Activated T-cell treated with anti-CD3 and anti-CD28 coated beads, Interleukin-2, amount 50 U/mL, for 48 hours (primary cell): ENCODE measurements at places on chromosomes 2 and 18.

DNA sequence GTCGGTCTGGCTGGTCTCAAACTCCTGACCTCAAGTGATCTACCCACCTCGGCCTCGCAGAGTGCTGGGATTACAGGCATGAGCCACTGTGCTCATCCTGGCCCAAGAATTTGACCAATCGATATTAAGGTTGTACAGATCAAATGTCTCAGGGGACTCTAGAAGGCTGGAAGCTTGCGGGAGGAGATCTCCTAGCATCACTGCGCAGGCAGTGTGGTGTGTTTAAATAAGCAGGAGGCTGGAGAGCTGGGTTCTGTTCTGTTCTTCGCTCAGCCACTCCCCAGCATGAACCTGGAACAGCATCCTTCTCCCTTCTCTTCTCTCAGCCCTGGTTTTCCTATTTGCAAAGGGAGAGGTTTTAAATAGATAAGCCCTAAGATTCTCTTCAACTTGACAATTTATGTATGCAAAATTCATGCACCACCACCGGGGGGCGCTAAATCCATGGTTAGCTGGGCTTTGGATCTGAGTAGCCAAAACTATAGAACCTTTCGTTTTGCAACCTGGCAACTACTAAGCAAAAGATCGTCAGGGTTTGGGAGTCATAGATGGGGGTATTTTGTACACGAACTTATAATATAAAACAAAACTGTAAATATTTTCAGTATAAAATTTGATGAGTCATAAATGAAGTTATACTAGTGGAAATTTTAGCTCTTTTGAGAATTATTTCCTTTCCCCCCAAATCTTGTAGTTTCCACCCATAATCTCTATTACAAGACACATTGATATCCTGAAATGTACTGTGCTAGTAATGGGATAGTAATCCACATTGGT lies 60.6 kb downstream of the SLC16A14 start:
- DNase-seq: peak; percentile 87

DNA sequence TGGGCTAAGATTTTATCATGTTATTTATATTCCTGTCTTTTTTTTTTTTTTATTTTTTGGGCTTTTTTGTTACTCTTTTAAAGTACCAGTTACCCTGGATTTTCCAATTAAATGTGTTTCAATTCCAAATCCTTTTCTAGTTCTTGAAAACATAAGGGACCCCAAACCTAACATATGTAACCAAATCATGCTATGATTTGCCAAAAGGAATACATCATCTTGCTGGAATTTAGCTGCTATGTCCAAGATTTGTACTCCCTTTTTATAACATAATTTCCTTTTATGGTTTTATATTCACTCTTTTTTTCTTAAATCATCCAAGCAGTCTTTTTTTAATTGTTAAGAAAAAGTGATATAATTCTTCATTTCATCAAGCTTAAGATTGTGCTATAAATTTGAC lies 60.9 kb upstream of the DSEL start:
- no peak for DNase-seq

DNA sequence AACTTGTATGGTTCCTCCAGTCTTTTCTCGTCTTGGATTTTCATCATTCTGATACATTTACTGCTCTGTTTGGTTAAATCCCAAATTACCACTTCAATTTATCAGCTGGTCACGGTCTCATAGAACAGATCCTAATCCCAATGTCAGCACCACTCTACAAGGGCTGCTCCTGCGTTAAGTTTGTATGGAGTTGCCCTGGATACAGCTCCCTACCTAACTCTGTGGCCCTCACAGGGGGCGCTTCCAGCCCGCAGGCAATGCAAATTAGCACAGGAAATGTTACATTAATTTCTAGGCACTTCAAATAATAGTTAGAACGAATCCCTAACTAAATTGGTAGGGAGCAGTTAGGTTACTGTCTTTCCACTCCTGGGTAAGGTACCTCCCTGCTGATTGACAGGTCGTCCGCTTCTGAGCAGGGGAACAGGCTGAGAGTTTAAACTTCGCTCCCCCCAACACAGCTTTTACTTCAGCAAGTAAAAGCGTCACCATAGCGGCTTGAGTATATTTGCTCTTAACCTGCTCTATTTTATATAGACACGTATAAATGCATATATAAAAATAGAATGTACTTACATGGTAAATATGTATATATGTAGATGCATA lies 238.5 kb upstream of the FANCL start:
- DNase-seq: no peak

- no peak for DNase-seq
These were observed 8.2 kb downstream of the ERBB4 start for GRCh38 chr2:212530373-212530772.

DNA sequence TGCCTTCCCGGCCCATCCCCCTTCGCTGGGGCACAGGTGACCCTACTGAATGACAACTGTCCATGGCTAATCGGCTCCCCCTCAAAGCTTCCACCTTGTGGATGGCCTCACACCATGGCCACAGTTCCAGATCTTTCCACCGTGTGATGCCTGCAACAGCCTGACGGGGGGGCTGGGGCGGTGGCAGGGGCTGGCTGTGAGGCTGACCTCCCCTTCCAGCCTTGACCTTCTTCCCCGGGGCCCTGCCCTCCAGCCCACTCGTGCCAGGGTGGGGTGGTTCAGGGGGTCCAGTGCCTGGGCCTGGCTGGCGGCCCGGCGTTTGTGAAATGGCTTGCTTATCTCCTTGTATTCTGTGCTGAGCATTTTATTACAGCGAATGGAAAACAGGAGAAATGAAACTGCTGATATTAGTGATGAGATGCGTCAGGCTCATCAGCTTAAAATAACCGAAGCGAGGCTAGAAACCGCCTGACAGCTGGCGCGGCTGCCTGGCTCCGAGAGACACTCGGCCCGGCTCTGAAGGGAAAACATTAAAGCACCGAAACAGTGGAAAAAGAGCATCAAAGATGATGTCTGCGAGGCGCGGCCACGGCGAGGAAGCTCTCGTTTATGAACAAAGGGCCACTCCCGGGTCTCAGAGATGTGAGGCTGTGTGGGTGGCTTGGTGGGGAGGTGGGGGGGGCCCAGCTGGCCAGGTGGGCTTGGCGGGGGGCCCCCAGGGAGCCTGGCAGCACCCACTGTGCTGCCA lies 916 bp upstream of the PDCD1 start:
- peak; percentile 81 for DNase-seq

GRCh38 chr2:108378851-108379250 lies 1.1 kb downstream of the SULT1C4 start:
- no peak for DNase-seq

GRCh38 chr2:101794141-101794540 lies 96.6 kb downstream of the MAP4K4 start:
- DNase-seq: no peak

- no peak for DNase-seq
These were observed 242.0 kb downstream of the HAUS1 start for GRCh38 chr18:46346213-46346612.

DNA sequence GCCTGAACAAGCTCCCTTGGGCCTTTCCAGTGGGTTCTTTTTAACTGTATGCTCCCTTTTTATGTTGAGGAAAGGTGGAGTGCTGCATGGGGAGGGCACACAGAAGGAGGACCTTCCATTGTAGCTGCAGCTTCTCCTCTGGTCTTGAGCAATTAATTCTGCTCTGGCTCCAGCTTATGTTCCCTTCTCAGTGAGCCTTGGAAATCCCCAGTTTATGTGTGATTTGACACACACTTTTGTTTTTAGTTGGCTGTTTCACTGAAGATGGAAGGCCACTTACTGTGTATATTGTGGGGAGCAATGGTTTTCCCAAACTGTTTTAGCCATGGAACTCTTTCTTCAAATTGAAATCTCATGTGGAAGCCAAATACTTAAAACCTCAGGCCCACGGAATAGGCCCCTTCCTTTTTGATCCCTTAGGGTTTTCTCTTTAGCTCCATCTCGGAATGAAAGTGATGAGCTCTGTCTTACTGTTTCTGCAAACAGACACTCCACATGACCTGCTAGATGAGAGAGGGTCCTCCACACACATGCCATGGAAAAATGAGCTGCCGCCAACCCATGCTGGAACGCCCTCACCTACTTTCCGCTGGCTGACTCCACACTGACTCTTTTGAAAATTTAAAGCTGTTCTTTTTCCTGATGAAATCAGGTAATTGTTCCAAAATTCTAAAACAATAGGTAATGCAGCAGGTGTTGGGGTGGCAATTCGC lies 280.9 kb upstream of the SIX2 start:
- DNase-seq: peak; percentile 21

DNA sequence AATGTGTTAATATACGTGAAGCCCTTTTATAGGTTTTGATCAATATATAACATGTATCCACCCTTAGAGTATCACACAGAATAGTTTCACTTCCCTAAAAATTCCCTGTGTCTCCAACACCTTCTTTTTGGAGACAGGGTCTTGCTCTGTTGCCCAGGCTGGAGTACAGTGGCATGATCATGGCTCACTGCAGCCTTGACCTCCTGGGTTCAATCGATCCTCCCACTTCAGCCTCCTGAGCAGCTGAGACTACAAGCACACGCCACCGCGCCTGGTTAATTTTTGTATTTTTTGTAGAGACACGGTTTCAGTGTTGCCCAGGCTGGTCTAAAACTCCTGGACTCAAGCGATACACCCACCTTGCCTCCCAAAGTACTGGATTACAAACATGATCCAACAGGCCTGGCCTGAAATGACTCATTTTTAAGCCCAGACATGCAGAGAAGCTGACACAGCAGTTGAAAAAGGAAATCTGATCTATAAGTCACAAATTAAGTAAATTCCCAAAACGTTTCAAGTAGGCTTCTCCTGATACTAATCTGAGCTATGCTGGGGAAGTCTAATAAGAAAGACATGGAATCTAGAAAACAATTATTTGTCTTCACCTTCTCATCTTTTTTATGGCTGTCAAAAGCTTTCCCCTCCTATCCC lies 2.9 kb downstream of the DUSP11 start:
- no peak for DNase-seq

- DNase-seq: no peak
These were observed 181.4 kb downstream of the BARD1 start for GRCh38 chr2:214628091-214628490.

- no peak for DNase-seq
These were observed 136.0 kb downstream of the CTIF start for GRCh38 chr18:48674758-48675351.

DNA sequence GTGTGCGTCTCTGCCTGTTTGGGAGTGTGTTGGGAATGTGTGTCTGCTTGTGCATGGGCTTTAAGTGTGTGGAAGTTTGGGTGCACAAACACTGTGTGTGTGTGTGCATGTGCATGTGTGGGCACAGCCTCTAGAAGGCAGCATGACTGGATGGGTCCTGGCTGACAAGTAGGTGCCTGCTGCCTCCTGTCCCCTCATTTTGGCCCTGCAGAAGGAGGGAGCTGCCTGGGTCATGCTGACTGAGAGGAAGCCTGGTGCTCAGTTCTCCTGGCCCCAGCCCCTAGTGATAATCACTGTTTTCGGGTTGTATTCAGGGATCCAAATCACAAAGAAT lies 34.1 kb downstream of the GLI2 start:
- DNase-seq: no peak

- DNase-seq: peak; percentile 7
These were observed 22.1 kb downstream of the MROH2A start for GRCh38 chr2:233800208-233800607.

- no peak for DNase-seq
These were observed 50.0 kb downstream of the TTC39C start for GRCh38 chr18:24064391-24065100.

DNA sequence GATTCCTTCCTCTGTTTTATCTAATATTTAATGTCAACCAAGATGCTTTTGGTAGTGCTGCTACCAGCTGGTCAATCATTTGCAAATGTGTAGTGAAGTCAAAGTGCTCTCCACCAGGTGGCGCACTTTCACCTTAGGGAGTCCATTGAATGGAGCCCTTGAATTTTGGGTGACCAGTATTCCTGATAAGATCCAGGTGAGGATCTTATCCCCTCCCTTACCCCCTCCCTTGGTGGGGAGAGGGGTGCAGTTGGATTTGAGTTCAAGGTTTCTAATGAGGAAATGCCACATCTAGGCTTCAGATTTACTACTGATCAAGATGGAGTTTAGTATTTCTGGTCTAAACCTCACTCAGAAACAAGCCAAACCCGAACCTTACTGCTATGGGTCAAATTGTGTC lies 12.0 kb upstream of the E2F6 start:
- DNase-seq: peak; percentile 93

DNA sequence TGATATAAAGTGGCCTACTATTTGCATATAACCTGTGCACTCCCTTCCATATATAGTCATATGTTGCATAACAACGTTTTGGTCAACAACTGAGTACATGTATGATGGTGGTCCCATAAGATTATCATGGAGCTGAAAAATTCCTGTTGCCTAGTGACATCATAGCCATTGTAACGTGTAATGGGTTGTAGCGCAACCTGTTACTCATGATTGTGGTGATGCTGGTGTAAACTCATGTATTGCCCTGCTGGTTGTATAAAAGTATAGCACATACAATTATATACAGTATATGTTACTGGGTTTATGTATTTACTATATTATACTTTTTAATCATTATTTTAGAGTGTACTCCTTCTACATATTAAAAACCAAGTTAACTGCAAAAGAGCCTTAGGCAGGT lies 144.8 kb upstream of the IL1R2 start:
- no peak for DNase-seq

GRCh38 chr18:45166836-45167551 lies 448.3 kb upstream of the SLC14A2 start:
- no peak for DNase-seq

GRCh38 chr2:168454737-168455644 lies 1.1 kb upstream of the CERS6 start:
- no peak for DNase-seq

DNA sequence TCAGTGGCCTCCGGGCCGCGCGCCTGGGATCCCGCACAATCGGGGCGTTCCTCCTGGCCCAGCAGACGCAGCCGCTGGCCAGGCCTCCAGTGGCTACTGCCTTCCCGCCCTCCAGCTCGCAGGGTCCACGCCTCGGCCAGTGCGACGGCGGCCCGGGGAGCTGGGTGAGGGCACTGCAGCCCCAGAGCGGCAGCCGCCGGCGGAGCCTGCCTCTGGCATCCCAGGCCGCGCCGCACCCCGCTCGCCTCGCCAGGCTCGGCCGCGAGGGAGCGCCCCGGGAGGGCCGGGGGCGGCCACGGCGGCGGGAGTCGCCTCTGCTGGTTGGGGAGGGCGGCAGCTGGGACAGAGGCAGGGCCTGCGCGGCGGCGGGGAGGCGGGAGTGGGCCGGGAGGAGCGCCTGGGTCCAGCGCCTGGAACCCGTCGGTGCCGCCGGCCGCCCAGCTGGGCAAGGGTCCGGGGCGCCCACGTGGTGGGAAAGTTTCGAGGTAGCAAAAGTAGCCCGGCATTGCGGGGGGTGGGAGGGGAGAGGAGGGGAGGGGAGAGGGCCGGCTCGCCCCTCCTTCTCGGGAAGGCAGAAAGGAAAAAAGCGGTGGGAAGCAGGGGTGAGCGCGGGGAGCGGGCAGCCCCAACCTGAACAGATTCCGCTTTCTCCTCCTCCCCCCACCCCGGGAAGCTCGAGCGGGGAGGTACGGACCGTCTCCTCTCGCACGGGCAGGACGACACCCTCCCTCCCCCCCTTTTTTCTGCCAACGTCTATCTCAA lies 1.5 kb upstream of the INHBB start:
- DNase-seq: peak; percentile 32

DNA sequence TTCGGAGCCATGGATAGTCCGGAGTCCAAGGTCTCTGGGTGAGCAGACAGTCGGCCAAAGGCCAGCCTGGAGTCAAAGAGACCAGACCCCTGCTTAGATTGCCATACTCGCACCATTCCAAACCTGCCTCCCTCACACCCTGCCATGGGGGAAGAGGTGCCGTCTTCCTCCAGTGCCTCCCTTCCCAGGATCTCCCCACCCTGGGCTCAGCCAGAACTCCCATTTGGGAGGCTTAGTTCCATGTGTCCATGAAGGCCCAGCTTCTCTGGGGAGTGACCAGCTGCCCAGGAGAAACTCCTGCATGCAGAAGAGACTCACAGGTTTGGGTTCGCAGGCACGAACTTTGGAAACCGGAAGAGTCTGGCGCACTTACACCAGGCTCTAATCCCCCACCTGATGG lies 21.7 kb downstream of the IGFBP5 start:
- no peak for DNase-seq

- DNase-seq: peak; percentile 54
These were observed 16.3 kb downstream of the ANKRD44 start for GRCh38 chr2:197294260-197294659.
